ENCODE measurements at places on chromosomes 7 and 10. TPM values are rescaled to one million over a fixed set of nuclear protein-coding genes. Genes with fewer than 3 reads are reported as not detected.

MTURN gene
- 78.1 TPM for total RNA-seq

OPALIN gene
- not detected for total RNA-seq

LRRC72 gene
- not detected for total RNA-seq

PTPRN2 gene
- 6.2 TPM for total RNA-seq

TRPV6 gene
- 5.2 TPM for total RNA-seq

LSM8 gene
- 44.4 TPM for total RNA-seq

NMT2 gene
- 21.4 TPM for total RNA-seq

SLC26A5 gene
- not detected for total RNA-seq

GDF2 gene
- total RNA-seq: not detected

PNLIPRP2 gene
- total RNA-seq: not detected

VWC2 gene
- total RNA-seq: 0.70 TPM

AOC1 gene
- total RNA-seq: 82.9 TPM

TMUB1 gene
- 25.7 TPM for total RNA-seq

SLC18A3 gene
- not detected for total RNA-seq

BRAT1 gene
- 48.0 TPM for total RNA-seq

OR2A1 gene
- 0.29 TPM for total RNA-seq

OR9A2 gene
- 0.53 TPM for total RNA-seq

TEX47 gene
- total RNA-seq: not detected

CALML3 gene
- total RNA-seq: not detected

ITIH2 gene
- 0.58 TPM for total RNA-seq

ZNF138 gene
- total RNA-seq: 12.6 TPM

LIPN gene
- total RNA-seq: not detected

SPDYE2 gene
- total RNA-seq: not detected

ADCYAP1R1 gene
- 1.9 TPM for total RNA-seq

SDK1 gene
- 17.6 TPM for total RNA-seq
